ENCODE measurements at places on chromosomes 2 and 18.

GRCh38 chr2:169344736-169345485, 17.4 kb downstream of the LRP2 start:
- DNase-seq, result no peak

DNA sequence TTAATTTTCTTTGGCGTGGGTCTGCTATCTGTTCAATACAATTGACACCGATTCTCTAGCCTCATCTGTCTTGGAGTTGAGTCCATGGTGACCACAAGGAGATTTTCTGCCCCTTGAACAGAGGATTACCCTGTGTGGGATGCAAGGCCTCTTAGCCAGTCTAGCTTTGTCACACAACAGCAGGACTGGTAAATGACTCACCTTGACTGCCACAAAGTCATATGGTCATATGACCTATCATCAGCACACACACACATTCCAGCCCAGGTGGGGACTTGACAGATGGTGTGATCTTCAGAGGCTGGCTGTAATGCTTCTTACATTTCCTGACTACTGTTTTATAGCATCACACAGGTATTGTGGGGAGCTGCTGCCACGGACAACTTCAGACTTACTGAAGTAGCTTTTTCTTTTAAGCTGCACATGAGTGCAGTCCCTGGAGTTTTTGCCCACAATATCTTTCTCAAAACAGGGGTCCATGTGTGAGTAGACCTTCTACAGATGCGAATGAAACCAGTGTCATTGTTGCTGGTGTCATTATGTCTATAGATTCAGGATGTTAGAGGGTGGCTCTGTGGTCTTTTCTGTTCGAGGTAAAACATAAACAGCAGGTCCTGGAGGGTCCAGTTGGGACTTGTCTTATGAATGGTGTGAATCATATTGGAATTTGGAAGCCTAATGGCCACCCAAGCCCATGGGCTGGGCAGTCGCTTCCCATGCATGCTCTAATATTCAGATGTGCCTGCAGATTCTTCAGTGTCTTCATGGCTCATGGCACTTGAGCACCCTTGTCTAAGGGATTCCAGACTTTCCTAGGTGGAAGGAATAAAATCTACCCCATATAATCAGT, 18.6 kb upstream of the ACOXL start:
- no peak for DNase-seq

DNA sequence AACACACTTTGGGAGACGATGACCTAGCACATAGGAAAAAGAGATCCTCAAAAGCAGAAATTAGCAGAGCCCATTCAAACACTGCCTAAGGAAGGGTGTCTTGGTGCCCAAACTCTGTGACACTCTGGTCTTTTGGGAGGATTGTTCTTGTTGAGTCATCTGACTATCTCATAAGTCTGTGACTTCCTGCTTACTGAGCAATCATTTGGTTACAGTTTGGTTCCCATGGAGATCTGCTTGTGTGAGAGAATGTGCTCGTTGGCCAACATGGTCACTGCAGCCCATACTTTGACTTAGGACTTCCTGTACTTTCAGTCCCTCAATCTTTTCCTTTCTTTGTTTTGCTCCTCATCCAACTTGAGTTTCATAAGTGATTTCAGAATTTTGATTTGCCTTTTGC, 602.9 kb downstream of the NYAP2 start:
- no peak for DNase-seq

GRCh38 chr2:105224444-105224843, 17.1 kb upstream of the GPR45 start:
- DNase-seq, result no peak

DNA sequence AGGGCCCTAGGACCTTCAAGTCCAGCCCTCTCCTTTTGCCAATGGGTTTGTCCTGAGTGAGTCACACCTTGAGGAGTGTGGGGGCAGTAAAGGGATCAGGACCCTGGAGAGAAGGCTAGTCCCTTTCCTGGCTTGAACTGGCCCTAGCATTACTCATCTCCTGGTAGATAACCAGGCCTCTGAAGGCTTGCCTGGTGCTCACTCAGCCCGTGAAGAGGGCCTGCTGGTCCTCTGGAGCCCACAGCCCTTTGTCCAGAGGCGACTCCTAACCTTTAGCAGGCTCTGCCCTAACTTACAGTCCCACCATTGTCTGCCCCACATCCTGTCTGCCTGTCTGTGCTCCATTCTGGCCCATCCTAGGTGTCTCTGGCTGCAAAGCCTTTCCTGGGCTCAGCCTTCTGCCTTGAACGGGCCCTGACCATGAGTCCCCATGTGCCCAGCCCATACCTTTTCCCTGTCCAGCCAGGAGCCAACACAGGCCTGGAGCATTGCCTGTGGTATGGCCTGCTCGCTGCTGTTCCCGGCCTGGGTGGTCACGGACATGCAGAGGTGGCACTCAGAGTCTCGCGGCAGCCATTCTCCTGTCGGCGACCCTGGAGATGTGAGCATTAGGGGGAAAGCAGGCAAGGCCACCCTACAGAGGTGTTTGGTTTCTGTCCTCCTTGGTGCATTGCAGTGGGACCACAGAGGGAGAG, 5.0 kb downstream of the SFTPB start:
- no peak for DNase-seq

- DNase-seq, result no peak
Observed at GRCh38 chr2:205580212-205580987, 101.9 kb upstream of the NRP2 start.

GRCh38 chr2:126644630-126645191, 11.2 kb upstream of the GYPC start:
- no peak for DNase-seq

- no peak for DNase-seq
Observed at GRCh38 chr2:196059491-196059960, 9.1 kb downstream of the DNAH7 start.

DNA sequence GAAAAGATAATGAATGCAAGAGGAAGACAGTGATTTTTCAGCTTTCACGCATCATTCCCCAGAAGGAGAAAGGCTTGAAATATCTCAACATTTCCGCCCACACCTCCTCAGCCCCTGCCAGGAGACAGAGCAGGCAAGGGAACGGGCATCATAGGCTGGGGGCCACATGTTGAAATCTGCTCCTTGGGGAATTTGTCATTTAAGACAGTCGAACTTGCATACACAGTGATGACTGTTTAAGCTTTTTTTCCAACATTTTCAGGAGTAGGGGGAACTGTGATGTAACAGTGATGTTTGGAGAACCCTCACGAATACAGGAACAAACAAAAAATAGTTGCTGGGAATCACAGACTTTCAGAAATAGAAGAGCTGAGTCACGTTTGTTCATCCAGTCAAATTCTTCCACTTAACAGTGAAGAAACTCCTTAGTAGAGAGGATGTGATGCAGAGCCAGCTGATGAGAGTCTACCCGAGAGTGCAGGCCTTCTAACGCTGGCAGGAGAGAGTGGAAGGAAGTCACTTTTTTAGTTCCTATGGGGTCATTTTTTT, 266.8 kb downstream of the ALPK2 start:
- DNase-seq, result no peak

GRCh38 chr2:182015334-182016109, 29.9 kb downstream of the PPP1R1C start:
- no peak for DNase-seq

DNA sequence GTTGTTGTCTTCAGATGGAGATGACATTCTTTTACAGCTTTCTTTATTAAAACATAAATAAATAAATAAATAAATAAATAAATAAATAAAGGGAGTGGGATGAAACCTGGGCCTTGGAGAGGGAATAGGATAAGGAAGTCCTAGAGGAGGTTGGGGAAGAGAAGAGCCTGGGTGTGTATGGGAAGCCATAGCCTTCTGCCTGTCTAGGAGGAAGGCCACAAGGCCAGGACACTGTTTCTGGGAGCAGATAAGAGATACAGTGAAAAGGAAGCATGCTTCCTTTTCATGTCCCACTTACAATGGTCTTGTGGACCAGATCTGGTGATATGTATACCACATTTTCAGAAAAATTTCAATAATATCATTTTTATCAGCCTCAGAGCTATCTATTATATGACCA, 6.1 kb upstream of the TDRD15 start:
- DNase-seq, result no peak

DNA sequence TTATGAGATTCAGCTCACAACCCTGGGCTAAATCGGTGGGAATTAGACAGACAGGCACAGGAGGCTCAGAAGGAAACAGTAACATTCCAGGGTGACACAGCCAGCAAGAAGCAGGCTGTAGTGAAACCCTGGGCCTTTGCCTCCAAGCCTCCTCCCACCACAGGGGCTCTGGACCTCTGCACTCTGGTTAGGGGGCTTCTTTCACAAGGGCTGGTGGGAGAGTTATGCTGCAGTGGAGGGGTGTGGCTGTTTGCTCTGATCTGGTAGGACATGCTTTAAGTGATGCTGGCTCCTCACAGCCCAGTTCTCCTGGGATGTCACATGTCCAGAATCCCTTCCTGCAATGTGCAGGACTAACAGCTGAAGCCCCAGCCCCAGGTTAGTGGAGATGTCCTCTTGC, 109.9 kb downstream of the TGFA start:
- no peak for DNase-seq

DNA sequence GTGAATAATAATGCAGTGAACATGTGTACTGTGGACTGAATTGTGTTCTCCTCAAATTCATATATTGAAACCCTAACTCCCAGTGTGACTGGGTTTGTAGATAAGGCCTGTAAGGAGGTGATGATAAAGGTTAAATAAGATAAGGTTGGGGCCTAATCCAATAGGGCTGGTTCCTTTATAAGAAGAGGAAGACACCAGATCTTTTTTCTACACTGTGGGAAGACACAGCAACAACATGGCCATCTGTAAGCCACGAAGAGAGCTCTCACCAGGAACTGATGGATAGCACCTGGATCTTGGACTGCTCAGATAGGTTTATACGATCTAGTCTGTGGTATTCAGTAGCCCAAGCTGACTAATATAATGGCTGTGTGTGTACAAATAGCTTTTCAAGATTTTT, 66.8 kb downstream of the BMPR2 start:
- no peak for DNase-seq

GRCh38 chr2:189421644-189422043, 19.6 kb upstream of the WDR75 start:
- DNase-seq, result no peak

DNA sequence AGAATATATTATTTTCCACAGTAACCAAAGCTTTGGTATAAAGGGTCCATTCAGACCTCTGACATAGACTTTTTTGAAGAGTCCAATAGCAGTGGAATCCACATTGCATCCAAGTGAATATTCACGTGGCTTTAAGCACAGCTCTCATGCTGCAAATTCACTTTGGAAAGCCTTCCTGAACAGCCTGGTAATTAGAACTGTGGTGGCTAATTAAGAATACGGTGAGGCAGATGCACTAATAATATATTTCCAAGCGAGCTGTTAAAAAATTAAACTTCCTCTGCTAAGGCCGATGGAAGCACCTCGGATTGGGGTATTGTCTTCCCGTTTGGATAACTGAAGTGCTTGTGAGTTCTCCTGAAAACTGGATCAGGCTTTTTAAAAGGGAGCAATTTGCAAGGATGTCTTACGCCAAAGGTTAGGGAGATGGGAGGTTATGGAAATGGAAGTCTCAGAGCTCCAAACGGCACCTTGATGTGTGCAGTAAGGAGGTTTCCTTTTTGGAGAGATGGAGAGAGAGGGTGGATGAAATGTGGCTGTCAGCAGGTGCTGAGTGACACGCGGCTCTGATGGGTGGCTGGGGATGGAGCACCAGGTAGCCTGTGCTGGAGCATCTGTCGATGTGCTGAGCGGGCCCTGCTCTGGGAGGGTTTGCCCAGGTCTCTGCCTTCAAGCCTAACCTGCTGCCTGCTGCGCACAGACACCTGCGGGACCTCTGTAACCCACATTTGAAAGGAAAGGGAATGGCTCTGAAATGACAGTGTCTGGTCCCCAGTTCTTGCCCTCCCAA, 37.5 kb downstream of the CABLES1 start:
- no peak for DNase-seq

- DNase-seq, result no peak
Observed at GRCh38 chr18:12828116-12829051, 55.7 kb downstream of the PTPN2 start.

GRCh38 chr2:213678437-213679218, 394.4 kb downstream of the SPAG16 start:
- no peak for DNase-seq

DNA sequence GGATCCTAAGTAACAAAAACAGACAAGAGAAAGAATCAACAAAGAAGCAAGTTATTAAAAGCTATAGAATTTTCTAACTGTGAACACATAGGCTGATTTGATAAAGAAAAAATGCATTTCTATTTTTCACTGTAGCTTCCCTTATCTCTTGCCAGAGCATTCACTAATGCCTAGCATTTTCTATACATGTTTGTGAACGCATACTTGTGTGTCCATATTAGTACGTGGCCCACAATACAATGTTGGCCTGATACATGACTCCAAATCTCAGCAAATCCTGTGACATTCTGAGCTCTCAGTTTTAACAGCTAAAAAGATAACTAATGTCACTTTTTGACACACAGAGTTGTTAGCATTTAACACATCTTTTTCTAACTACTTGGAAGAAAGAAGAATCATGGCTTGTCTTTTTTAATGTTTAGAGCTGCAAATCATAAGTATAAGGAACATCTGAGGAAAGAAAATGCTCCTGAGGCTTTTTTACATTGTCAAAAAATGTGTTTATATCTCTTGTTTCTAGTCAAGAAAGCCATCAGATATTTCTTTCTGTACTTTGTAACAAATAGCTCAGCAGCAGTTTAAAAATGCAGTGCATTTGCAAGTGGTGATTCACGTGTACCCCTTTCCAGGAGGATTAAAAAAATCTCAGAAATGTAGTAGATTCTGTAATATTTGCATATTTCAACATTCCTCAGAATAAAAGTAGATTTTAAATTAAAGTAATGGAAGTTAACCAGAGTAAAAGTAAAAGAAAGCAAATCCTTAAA, 1646.8 kb upstream of the TMEFF2 start:
- DNase-seq, result no peak

GRCh38 chr18:58026857-58027256, 17.2 kb upstream of the NEDD4L start:
- no peak for DNase-seq

GRCh38 chr2:96769814-96770213, 9.1 kb downstream of the CNNM4 start:
- DNase-seq, result no peak

DNA sequence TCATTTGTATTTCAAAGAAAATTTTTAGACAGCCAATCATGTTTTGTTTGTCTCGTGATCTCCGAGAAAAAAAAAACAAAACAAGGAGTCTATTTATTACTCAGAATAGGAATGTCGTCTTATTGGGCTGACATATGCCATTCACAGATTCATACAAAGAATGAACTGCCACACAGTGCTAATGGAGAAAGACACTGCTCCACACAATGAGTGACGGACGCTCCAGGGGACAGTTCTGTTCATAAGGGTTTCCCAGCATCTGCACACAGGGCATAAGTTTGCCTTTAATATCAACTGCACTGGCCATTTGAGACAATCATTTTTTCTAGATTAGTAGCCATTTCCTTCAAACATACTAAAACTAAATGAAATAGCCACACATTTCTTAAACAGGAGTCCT, 3.4 kb downstream of the SERTAD2 start:
- no peak for DNase-seq

- peak; percentile 71 for DNase-seq
Observed at GRCh38 chr2:85754313-85755095, 713 bp downstream of the ATOH8 start.

GRCh38 chr18:41343808-41344207, 611.2 kb upstream of the PIK3C3 start:
- DNase-seq, result no peak

Data from neural crest cell (in vitro differentiated cells).